ENCODE measurements at places on chromosomes 5 and 9.

DNA sequence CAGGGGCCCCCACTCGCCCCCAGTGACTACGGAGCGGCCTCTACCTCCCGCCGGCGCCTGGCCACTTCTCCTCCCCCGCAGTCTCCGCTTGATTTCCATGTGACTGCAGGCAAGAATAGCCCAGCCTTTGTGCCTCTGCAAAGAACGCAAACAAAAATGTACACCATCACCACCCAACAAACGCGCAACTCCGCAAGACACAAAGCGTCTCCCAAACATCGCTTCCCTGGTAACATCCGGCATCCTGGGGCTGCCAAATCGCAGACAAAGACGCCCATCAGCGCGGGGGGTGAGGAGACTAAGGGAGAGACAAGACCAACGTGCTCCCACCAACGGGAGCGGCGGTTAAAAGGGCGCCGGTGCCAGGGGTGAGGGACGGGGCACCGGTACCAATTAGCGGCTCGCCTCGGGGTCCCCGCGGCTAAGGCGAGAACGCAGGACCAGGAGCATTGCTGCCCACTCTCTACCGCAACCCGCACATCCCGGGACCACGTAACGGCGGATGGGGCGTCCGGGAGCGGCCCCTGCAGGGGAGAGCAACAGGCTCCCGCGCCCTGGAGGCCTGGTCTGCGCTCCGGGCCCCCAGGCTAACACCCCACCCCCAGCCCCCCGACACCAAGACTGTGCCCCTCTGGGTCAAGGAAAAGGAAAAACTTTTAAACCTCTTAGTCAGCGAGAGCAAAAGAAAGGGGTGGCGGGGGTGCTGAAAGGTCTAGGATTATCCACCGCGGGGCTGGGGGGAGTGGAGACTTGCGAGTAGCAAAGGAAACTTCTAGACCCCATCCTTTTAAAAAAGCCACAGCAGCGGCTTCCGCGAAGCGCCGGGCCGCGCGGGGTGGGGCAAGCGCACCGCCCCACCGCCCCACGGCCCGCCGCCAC is 885 bp downstream of the MPDZ start:
- peak; percentile 61 for DNase-seq

- peak; percentile 72 for DNase-seq
Measured at GRCh38 chr5:1641560-1642166, 117.9 kb upstream of the LPCAT1 start.

GRCh38 chr9:99773468-99774138 is 48.1 kb upstream of the NR4A3 start:
- no peak for DNase-seq

DNA sequence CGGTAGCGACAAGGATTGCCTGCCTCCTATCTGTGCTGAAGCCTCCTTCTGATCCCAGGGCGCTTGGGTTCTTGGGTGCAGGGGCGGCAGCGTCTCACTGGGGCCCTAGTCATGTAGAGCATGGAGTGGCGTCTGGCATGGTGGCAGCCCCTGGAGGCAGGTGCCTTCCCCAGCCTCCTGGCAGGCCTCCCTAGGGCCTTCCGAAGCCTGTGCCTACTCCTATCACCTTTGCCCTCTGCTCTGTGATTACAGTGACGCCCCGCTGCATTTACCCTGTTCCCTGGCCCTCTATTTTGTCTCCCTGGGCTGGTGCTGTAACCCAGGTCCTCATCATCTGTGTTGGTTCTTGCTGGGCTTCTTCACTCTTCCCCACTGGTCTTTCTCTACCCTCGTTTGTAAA is 3.8 kb downstream of the SRD5A1 start:
- no peak for DNase-seq

GRCh38 chr9:95116002-95116807 is 201.3 kb downstream of the FANCC start:
- DNase-seq: no peak

GRCh38 chr5:89989776-89990175 is 419.8 kb downstream of the CETN3 start:
- no peak for DNase-seq

DNA sequence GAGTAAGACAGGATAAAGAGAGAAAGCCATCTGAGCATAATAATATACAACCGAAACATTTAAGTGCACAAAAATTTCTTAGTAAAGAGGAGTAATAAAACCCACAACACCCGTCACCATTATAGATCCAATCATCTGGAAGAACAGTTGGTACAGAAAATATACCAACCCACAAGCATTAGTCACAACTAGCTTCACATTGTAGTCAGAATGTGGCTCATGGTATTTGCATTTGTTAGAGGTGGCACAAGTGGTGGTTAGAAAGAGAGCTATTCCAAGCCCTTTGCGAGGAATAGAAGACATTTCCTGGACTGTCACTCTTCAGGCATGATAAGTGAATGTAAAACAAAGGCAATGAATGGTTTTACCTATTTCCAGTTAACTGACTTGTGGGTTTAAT is 677.5 kb upstream of the ST8SIA4 start:
- DNase-seq: no peak

GRCh38 chr9:22863106-22863505 is 416.5 kb downstream of the DMRTA1 start:
- no peak for DNase-seq

- DNase-seq: no peak
Measured at GRCh38 chr5:62931153-62931950, 352.7 kb downstream of the LRRC70 start.

GRCh38 chr9:93815135-93815534 is 140.0 kb downstream of the BARX1 start:
- no peak for DNase-seq

DNA sequence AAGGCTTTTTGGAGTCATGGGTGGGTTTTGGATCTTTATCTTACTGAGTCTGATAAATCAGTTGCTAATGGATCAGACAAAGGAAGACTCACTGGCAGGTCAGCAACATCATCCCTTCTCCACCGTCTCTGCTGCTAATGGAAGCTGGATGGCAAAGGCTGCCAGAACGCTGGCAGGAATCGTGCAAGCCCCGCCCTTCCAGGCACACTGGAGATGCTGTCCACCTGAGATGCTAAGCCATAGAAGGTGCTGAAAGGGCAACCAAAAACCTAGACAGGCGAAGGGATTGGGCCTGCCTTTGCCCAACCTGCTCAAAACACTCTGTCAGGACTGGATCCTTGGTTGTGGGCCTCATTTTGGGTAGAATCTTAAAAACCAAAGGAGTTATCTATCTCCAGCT is 139.5 kb upstream of the FSTL4 start:
- DNase-seq: no peak

DNA sequence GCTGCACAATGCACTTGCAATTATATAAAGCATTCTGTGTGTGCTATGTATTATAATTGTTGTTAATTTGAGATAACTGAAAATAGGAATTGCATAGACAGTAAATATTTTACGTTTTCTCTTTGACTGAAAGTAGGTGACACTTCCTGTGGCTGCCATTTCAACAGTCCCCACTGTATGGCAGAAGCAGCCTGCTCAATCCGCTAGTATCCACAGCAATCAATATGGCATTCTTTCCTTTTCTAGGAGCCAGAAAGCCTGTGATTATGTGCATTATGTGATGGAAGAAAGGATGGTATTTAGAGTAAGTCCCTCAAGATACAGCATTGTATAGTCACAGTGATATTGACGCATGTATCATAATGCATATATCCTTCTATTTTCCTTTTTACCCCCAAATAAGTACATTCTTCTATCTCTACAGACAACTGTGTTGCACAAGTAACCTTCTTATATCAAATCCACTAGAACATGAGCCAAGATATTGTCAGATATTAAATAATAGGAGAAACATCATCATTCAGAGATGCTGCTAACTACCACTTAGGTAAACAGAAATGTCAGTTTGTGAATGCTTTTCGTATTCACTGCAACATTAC is 59.7 kb downstream of the CARTPT start:
- DNase-seq: no peak
